ENCODE measurements at places on chromosomes 13 and 19.

DNA sequence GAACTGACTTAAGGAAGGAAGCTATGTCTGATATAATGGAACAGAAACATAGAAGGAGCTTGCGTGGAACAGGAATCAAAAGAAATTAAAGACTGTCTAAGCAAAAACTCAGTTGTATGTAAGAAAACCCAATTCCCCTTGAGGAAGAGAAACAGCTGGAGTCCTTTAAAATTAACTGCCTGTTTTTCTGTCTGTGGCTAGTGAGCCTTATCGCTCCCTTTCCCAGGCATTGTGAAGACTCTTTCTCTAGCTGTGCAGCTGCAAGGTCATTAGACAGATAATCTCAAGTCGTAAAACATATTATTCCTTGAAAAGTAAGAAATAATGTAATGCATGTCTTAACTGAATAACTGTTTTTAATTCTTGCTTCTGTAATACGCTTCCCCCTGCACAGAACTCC lies 39.7 kb upstream of the IGSF23 start:
- no peak for DNase-seq

DNA sequence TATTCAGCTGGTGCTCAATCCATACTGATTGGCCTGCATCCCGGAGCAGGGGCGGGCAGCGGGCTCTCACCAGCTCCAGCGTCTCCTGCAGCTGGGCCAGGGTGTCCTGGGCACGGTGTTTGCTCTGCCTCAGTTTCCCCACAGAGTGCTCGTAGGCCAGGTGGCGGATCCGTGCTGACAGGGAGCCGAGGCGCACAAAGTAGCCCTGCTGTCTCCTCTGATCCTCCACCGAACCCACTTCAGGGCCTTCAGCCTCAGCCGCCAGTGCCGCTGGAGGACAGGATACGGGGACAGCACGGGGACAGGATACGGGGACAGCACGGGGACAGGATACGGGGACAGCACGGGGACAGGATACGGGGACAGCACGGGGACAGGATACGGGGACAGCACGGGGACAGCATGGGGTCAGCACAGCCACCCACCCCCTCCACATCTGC lies 7.3 kb upstream of the PLIN4 start:
- no peak for DNase-seq

- DNase-seq: no peak
Observed at GRCh38 chr19:13849991-13850909, 26.7 kb upstream of the NANOS3 start.

- no peak for DNase-seq
Observed at GRCh38 chr13:78759704-78760103, 100.7 kb upstream of the OBI1 start.

DNA sequence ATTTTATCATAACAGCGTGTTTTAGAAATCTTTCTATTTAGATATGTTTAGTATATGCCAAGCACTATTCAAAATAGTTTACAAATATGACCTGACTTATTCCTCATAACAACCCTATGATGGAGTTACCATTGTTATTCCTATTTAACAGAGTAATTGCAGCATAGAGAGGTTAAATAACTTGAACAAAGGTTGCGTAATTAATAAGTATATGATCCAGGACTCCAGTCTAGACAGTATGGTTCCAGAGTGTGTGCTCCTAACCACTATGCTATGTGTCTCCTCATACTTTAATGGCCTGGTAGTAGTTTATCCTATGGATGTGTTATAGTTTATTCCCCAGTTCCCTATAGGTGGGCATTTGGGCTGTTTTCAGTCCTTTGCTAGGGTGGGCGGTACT lies 145.3 kb downstream of the PAN3 start:
- no peak for DNase-seq

DNA sequence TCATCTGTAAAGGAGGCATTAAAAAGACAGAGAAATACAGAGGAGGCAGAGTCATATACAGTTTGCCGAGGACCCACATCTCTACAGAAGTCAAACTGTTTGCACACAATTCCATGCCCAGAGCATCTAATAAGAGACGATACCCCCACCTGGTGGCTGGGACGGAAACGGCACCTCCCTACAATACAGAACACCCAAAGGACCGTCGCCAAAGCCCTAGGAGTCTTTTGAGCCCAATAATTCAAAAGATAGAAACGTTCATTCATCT lies 703 bp upstream of the PLEKHG2 start:
- peak; percentile 85 for DNase-seq

DNA sequence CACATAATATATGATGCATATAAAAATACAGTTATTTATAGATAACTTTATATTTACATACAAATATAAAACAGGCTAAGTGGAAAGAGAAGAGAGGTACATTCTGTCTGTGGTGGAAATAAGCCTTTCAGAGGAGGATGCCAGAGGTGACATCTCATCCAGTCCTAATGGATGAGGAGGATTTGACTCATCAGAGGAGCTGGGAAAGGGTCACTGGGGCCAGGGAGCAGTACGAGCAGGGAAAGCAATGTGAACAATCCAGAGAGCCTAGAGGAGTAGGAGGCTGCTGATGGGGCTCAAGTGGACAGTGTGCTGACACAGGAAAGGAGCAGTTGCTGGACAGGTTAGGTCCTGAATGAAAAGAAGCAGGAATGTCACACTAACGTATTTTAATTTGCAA lies 18.6 kb downstream of the NALCN start:
- no peak for DNase-seq

- DNase-seq: no peak
Observed at GRCh38 chr19:54399189-54399588, 16.1 kb upstream of the TTYH1 start.

DNA sequence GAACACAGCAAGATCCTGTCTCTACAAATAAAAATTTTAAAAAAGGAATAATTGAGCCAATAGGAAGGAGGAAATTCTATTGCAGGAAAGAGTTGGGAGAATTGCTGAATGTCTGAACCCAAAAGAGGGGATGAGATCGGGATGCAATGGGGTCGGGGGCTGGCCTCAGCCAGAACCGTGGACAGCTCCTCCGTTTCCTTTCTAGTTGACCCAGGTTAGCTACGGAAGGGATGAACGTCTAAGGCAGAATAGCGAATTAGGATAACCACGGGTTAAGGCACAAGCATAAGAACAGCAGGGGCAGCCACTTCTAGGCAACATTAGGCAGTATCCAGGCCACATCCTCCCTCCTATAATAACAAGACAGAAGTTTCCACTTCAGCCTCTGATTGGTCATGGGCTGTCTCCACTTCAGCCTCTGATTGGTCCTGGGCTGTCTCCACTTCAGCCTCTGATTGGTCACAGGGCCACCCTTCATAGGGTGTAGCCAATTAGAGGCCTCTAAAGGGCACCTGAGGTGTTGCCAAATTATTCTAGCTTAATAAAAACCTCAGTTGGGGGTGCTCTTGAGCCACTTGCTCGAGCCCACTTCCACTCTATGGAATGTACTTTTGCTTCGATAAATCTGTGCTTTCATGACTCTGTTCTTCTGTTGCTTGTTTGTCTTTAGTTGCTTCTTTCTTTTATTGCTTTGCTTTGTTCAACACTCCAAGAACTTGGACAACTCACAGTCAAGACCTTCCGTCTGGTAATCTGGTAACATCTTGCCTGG lies 24.9 kb upstream of the TPM4 start:
- DNase-seq: peak; percentile 42

DNA sequence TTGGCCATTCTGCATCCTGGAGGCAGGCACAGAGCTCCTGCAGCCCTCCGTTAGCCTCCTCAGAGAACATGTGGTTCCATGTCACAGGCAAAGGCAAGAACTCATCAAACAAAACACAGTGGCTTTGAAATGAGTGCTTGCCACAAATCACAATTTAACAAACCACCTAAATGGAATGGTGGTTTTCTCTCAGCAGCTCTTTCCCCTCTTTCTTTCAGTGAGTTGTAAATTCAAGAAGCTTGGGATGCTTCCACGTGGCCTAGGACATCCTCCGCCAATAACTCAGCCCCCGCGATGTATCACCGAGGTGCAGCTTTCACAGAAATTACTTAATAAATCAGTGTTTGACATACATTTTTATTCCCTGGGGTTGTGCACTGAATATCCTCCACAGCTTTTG lies 65.4 kb upstream of the RFC3 start:
- no peak for DNase-seq

DNA sequence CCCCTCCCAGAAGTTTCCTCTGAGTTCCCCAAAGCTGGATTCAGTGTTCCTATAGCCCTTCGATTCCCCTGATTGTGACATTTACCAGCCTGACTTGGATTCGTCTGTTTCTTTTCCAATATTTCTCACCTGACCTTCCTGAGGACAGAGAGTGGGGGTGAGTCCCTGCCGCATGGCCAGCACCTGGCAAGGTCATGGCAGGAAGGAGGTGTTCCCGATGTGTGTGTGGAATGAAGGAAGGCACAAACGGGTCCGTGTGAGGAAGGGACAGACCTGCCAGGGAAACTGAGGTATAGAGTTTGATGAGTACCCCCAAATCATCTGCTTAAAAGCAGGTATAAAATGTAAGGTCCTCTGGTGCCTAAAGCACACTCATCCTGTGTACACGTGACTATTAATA lies 3.3 kb downstream of the COL4A1 start:
- DNase-seq: no peak

GRCh38 chr19:7787141-7787540 lies 24.1 kb downstream of the CLEC4M start:
- no peak for DNase-seq

GRCh38 chr19:33950091-33950750 lies 153.6 kb downstream of the KCTD15 start:
- DNase-seq: no peak

DNA sequence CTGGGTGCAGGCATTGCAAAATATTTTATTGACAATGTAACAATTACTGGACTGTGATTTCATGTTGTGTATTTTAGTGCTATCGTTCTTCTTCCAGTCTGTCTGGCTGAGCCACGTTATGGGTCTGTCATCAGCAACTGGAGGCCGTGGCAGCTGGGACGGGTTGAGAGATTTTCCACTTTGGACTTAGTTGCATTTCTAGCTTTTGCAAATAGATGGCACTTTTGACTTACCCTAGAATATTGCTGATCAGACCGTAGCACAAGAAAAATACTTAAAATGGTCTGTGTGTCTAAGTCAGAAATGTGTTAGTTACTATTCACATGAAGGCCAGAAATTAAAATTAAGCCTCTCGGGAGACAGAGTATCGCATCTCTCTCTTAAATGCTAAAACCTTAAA lies 211.1 kb downstream of the TEX29 start:
- no peak for DNase-seq

DNA sequence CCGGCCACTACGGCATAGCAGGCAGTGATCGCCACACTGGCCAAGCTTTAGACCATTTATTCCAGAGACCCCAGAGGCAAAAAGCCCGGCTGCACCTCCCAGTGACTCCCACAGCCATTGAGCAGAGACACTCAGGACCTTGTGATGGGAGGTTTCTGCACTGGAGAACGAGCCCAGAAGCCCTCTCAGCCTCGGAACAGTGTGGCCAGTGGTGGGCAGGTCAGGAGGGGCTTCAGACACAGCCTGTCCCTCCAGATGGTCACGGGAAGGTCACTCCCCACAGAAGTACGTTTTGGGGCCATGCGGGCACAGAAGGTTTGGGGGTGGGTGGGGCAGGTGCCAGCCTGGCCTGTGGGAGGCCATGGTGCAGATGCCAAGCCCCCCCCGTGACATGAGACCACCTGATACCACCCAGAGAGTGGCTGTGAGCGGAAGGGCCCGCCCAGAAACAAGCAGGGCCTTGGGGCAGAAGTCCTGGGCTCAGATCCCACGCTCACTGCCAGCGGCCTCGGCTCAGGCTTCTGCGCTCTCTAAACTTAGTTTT lies 599 bp upstream of the F10 start:
- no peak for DNase-seq

- DNase-seq: no peak
Observed at GRCh38 chr13:21079761-21080592, 18.6 kb upstream of the LATS2 start.

DNA sequence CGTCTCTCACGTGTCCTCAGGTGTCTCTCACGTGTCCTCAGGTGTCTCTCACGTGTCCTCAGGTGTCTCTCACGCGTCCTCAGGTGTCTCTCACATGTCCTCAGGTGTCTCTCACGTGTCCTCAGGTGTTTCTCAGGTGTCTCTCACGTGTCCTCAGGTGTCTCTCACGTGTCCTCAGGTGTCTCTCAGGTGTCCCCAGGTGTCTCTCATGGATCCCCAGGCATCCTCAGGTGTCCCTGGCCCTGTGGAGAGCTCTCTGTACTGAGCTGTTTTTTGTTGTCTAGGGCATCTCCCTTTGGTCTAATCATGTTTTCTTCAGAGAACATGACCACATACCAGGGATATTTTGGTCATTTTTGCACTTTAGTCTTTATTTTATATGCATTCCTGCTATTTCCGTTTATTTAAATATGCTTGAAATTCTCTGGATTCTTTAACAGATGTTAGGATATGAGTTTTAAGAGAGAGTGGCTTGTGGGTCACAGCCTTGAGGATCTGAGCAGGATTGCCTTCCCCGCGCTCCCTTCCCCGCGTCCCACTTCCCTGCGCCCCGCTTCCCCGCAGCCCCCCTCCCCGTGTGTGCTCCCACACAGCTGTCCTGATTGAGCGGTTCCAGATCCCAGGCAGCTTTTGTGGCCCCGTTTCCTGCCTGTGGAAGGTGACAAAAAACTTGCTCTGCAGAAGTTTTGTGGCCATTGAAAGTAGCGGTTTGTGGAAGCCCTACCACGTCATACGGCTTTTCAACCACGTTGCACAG lies 31.9 kb downstream of the ATP4B start:
- DNase-seq: no peak

DNA sequence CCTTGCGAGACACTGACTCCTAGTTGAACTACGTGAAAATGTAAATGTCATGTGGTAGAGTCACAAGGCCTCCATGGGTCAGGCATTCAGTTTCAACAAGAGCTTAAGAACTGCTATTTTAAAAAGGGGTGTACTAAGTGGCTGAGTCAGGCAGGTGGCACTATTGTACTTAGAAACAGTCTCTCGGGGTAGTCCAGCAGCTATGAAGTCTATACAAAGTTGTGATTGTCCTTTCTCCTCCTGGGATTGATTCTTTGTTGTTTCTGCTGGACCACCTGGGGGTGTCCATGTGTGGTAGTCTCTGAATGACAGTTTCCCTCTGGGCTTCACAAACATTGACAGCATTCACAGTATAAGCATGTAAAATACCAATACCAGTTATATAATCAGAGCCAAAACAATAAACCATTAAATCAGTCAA lies 33.0 kb downstream of the UGGT2 start:
- no peak for DNase-seq

DNA sequence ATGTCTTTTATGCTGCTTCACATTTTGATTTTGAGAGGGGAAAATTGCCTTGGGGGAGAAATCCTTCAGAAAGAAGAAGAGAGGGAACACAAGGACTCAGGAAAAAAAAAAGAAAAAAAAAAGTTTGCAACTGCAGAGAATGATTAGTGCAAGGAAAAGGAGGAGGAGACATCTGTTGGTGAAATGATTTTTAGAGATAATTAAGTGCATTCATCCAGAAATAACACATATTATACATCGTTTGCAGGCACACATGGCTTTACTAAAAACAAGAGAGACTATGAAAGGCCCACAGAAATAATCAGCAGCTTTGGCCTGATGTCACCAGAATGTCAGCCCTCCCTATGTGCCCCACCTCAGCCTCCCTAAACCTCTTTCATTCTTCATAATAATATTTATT lies 1058.2 kb downstream of the PCDH9 start:
- DNase-seq: no peak

DNA sequence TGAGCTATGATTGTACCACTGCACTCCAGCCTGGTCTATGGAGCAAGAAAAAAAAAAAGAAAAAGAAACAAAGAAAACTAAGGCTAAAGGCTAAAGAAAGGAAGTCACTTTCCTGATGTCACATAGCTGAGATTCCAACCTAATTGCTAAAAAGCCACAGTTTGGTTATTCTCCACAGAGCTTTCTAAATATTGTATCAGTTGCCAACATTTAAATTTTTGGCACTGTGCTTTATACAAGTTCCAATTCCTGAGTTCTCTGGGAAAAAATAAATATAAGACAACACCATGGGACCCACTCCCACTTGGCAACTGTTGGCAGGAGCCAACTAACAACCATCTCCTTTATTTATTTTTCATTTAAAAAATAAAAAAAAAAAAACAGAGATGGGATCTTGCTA lies 11.2 kb upstream of the LYPD3 start:
- DNase-seq: no peak

Data from stimulated activated CD8-positive, alpha-beta memory T cell treated with anti-CD3 and anti-CD28 coated beads, Interleukin-7, amount 100 ng/mL, for 48 hours (primary cell).